ENCODE measurements at places on chromosomes 13 and 19.
A peak's percentile ranks its signal among the peaks of the same experiment; 100 is the strongest.

GRCh38 chr19:33071887-33072286 is 7.2 kb upstream of the RHPN2 start:
- no peak for DNase-seq

GRCh38 chr19:33325920-33326319 is 23.6 kb upstream of the CEBPA start:
- DNase-seq: no peak

- DNase-seq: no peak
Measured at GRCh38 chr19:7349961-7350711, 1.4 kb downstream of the ARHGEF18 start.

- no peak for DNase-seq
Measured at GRCh38 chr19:55461974-55462626, 658 bp upstream of the ISOC2 start.

DNA sequence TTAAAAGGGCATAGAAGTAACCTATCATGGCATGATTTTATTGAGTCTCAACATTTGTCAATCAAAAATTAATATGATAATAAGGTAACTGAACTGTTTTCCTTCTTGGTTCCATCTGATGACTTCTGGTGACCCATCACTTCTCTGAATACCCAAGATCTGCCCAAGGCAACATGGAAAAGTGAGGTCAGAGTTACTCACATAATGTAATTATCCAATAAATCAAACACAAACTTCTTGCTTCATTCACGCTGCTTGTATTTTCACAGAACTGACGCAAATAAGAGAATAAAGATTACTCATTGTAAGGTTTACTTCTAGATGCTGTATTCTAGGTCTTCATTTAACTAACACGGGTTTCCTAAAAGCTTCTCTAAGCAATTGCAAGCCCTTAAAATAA is 361.6 kb downstream of the RBM26 start:
- DNase-seq: no peak

GRCh38 chr13:20702530-20702914 is 977 bp upstream of the IL17D start:
- DNase-seq: no peak

DNA sequence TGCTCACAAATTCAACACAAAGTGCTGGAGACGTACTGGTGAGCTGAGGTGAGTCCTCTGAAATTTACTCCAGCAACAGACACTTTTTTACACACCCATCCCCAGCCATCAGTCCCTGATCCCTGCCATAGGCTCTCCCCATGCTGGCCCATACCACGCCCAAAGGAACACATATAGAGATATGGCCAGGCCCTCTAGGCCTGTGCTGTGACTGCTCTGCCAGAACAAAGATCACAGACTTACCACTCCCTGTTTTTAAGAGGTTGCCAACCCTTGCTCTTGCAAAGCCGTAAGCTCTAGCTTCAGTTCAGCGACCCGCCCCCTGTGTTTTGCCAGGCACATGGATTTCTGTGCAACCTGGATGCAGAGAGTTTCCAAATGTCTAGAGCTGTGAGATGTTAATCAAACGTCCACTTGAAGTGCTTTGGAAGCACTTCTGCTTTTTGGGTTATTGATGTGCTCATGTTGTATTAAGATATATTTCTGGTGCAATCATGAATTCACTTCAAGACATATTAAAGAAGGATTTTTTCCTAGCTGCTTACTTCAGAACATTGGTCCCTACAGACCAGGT is 59.7 kb downstream of the DLEU7 start:
- DNase-seq: no peak

GRCh38 chr19:55503157-55503501 is 14.9 kb downstream of the SSC5D start:
- no peak for DNase-seq

DNA sequence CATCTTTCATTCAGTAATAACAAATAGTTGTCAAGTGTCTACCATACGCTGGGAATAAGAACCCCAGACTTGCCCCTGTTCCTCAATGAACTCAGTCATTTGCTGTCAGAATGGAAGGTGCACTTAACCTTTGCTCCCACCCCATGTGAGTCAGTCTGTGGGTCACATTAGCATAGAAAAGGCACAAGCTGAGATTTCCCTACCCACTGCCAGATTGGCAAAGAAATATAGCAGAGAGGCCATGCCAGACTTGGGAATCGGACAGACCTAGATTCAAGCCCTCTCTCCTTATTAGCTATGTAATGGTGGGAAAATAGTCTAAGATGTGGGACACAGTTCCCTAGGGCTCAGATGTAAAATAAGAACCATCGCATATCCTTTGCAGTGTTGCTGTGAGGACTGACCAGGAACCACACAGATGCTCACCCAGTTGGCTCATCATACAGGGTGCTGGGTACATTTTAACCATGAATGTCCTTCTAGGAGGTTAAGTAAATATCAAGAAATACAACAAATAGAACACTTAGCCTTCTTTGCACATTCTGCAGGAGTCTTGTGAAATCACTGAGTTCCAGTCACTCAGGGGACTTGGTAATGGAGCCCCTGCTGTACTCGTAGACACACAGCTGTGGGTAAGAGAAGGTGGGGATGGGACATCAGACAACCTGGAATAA is 218.2 kb downstream of the FGF14 start:
- no peak for DNase-seq

GRCh38 chr13:46307554-46307953 is 79.5 kb downstream of the RUBCNL start:
- no peak for DNase-seq

- DNase-seq: no peak
Measured at GRCh38 chr13:67152085-67152484, 78.1 kb downstream of the PCDH9 start.

DNA sequence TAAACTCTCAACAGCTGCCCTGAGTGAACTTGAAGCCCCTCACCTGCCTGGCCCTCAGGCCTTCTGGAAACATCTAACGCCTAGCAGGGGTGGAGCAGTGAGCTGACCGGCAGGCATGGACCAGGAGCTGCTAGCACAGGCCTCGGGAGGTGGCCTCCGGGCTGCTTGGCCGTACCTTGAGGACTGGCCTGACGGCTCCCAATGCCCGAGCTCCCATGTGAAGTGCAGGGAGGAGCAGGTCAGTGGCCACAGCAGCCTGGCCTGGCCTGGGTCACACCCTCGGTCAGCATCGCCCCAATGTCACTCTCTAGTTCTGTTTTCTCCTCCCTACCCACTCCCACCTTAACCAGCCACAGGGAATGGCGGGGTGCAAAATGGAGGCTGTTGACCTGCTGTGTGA is 19.0 kb downstream of the TSHZ3 start:
- DNase-seq: no peak

DNA sequence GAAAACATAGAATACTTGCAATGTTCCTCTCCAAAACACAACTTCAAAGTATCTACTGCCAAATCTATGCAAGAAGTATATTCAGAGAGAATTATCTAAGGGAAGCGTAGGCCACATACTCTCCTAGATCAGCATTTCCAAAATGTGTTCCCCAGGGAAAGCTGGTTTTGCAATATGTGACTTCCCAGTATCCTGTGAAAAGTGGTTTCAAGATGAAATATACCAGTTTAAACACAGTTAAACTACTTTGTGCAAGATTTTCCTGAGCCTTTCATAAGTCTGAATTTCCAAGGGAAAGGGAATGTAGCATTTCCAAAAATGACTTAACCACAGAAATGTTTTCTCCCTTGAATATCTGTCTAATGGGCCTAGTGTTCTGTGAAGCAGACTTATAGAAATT is 7.6 kb downstream of the STARD13 start:
- DNase-seq: no peak

GRCh38 chr19:15200553-15201364 is at the start of gene NOTCH3:
Gene NOTCH3, minus strand, starts transcription at chr19:15200995. Its CDS starts 90 bp downstream, at chr19:15200905.
- no peak for DNase-seq

DNA sequence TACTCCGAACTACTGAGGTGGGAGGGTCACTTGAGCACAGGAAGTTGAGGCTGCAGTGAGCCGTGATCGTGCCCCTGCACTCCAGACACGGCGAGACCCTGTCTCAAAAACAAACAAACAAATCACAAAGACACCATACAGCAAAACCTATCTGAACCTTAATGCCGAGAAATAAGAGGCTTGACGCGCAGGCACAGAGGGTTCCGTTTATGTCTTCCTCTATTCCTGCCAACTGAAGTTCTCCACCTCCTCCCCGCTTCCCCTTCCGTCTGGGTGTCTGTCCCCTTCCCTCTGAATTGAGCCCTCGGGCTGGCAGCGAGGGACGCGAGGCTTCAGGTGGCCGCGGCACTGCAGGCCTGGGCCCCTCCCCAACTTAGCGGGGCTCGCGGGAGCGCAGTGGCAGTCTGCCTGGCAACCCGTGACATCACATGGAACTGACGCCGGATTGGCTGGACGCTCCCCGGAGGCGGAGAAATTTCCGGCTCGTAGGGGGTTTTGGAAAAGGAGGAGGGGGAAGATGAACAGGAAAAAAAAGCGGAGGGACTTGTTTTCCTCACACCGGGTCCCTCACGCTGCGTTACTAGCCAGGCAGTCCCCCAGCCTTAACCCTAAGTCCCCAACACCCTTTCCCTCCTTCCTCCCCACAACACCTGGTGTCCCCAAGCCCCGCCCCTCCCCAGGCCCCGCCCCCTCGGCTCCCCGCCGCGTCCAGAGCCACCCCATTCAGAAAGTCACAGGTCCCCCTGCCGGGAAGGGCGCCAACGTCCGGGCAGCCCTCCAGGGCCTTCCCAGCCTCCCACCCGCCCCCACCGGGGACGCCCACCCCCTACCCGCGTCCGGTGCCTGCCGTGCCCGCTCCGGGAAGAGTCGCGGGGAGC is 1.1 kb upstream of the MYBPC2 start:
- peak; percentile 87 for DNase-seq

GRCh38 chr19:7605490-7606222 is 10.0 kb downstream of the CAMSAP3 start:
- DNase-seq: no peak

- no peak for DNase-seq
Measured at GRCh38 chr13:24087605-24088225, 72.8 kb upstream of the SPATA13 start.

DNA sequence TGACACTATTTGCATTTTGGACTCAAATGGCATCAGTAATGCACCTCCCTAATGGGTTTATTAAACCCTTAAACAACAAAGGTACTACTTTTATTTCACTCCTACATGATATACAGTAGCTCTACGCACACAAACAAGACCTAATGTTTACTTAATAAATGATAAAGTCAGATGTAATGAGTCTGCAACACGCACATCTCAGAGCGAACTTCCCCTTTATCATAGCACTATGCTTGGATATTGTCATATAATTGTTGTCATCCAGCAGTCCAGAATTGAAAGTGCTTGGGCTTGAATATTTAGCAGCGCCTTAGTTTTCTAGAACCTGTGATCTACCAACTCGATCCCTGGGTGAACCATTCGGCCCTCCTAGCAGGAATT is 772 bp downstream of the PARP4 start:
- DNase-seq: no peak

DNA sequence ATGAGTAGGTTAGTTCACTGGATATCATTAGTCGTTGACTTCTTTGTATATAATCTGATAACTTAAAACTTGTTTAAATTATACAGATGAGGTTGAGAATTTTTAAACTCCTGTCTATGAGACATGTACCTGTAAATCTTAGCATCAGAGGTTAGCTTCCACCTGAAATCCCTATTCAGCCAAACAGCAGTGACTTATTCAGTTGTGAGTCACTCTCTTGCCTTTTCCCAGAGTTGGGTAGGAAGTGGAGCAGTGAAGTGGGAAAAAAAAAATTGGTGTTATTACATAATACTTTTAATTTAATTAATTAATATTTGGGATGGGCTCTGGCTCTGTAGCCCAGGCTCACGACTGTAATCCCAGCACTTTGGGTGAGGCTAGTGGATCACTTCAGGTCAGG is 32.9 kb downstream of the ZNF701 start:
- DNase-seq: no peak

DNA sequence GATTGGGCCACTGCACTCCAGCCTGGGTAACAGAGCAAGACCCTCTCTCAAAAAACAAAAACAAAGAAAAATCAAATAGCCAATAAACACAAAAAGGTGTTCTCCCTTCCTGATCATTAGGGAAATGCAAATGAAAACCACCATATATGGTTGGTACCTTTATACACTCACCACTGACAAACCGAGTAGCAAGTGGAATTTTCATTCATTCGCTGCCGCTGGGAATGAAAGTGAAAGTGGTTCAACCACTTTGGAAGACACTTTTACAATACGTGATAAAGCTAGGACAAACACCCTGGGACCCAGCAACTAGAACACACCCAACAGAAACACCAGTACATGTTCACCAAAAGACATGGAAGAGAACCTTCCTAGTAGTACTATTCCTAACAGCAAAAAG is 21.0 kb downstream of the GRIK5 start:
- no peak for DNase-seq

DNA sequence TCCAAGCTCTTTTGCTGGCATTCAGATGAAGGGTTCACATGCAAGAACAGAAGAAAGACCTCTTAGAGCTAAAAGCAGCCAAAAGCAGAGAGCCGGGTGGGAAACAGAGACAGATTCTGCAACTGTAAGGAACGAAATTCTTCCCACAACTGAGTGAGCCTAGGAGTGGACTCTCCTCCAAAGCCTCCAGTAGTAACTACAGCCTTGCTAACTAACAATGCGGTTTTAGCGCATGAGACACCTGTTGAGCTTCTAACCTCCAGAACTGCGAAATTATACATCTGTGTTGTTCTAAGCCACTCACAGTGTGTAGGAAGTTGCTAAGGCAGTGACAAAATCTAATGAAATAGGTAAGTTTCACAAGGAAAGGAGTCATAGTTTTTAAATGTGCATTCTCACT is 98.1 kb upstream of the SLITRK1 start:
- DNase-seq: no peak

DNA sequence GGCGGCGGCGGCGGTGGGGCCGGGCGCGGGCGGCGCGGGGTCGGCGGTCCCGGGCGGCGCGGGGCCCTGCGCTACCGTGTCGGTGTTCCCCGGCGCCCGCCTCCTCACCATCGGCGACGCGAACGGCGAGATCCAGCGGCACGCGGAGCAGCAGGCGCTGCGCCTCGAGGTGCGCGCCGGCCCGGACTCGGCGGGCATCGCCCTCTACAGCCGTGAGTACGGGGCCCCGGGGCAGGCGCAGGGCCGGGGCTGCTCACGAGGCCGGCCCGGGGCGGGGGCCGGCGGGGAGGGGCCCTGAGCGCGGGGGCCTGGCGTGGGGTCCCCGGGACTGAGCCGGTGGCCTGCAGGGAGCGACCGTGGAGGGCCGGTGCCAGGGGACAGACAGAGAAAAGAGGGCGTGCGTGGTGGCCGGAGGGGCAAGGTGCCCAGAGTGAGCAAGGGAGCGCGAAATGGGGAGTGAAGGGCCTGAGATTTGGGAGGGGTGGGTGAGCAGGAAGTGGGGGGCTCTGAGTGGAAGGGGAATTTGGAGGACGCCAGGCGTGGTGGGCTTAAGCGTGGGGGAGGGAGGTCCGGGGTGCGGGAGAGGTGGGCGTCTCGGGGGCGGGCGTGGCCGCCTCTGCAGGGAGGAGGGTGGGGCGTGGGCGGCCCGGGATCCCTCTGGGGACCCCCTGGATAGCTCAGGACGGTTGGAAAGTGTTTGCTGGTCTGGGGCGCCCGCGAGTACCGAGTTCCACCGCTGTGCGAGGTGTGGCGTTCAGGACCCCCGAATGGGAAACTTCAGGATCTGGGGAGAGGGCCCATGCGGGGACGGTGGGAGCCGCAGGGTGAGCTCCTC is 575 bp downstream of the CARM1 start:
- peak; percentile 14 for DNase-seq
